Activated naive CD4-positive, alpha-beta T cell treated with anti-CD3 and anti-CD28 coated beads for 36 hours (primary cell): ENCODE measurements at places on chromosomes 4 and X.

DNA sequence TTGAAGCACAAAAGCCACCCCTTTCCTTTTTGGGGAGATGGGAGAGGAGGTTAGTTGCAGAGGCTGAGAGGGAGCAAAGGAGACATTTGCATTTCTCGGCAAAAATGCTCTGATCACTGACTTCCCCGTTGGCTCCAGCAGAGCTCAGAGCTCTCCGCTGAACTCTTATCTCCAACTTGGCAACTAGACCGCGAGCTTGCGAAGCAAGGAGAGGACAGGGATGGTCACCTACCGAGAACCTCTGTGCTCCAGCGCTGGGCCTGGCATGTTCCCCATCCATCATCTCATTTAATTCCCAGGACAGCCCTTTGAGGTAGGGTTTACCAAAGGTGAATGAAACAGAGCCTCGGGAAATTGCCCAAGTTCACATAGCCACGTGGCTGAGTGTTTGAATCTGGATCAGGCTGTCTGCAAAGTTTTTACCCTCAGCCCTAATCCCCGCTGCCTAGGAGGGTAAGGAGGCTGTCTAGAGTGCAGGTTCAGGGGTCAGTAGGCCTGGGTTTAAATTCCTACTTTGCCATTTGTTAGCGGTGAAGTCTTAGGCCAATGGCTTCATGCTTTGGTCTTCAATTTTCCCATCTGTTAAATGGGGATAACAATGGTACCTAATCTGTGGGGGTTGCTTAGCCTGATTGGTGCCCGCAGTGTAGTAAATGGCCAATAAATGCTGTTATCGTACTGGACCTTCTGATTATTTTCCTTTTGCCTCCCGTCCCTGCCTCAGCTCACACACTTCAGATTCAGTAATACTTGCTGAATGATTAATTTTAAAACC, 3.8 kb upstream of the CITED1 start:
- no peak for DNase-seq

GRCh38 chr4:15575966-15576365, 79.2 kb downstream of the FBXL5 start:
- DNase-seq = no peak

DNA sequence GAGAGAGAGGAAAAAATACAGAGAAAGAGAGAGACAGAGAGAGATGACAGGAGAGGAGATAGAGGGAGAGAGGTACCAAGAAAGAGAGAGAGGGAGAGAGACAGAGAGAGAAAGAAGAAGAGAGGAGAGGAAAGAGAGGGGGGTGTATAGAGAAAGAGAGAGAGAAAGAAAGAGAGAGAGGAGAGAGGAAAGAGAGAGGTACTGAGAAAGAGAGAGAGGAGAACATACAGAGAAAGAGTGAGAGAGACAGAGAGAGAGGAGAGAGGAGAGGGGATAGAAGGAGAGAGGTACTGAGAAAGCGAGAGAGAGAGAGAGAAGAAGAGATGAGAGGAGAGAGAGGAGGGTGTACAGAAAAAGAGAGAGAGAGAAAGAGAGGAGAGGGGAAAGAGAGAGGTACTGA, 269.4 kb downstream of the CRLF2 start:
- no peak for DNase-seq

DNA sequence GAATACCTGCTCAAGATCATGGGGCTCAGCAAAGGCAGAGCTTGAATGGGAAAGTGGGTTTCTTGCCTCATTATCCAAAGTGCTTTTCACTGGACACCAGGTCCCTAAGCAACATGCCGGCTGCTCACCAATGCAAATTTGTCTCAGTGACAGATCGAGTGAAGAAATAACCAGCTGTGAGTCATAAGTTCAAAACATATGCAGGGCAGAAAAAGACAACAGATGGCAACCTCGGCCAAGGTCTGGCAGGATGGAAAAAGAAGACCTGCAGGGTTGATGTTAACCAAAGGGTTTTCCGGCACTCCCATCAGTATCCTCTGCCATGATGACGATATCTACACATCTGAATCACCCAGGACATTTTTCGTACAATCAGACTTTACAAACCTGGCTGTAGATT, 124.1 kb downstream of the AFAP1 start:
- DNase-seq = no peak

- no peak for DNase-seq
Observed at GRCh38 chr4:141459020-141459419, 177.4 kb upstream of the IL15 start.

DNA sequence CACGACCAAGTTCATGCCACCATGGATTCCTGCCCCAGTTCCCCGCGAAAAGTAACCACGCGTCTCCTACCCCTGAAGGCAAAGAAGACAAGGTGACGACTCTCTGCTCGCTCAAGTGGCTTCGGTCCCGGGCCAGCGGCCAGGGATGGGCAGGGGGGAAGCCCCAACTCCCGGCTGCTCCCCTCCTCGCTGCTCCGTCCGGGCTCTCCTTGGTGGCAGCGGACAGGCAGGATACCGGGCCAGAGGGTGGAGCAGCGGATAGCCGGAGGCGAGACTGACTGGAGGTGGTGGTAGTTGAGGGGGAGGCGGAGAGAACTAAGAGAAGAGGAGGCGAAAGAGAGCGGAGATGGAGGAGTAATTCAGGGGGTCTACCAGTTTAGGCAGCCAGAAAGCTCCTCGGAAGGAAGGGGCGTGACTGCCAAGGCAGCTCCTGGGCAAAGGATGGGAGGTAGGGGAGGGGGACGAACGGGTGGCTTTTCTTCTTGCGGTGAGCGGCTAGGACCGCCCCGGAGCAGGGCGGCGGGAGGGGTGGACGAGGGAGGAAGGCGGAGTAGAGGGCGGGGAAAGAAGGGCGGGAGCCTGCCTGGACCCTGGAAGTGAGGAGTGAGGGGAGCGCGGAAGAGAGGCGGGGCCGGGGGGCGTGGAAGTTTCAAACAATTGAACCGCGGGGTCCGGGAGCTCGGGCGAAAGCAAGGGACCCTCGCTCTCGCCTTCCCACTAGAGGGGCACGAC, at the start of gene AMOT:
Gene AMOT (minus strand): TSS at position 450 of the 732 bp plus-strand sequence. CDS start 17,705 bp downstream, outside the sequence.
- DNase-seq = peak; percentile 54

DNA sequence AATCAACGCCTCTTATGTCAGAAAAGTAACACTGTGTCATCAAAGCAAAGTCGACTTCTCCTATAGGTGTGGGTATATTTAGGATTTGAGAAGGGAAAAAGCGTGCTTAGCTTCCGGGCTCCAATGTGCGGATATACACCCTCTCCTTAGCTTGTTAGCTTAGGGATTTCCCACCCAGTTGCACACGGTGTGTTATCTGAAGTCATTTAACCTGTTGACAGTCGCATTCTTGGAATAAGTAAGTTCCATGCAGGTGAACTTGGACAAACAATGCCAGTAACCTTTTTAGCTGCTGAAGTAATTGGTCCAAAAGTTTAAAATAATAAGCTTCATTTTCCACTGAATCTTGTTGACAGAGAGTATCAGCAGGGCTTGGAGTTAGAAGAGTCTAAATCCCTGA, 113.7 kb downstream of the SHROOM3 start:
- no peak for DNase-seq

DNA sequence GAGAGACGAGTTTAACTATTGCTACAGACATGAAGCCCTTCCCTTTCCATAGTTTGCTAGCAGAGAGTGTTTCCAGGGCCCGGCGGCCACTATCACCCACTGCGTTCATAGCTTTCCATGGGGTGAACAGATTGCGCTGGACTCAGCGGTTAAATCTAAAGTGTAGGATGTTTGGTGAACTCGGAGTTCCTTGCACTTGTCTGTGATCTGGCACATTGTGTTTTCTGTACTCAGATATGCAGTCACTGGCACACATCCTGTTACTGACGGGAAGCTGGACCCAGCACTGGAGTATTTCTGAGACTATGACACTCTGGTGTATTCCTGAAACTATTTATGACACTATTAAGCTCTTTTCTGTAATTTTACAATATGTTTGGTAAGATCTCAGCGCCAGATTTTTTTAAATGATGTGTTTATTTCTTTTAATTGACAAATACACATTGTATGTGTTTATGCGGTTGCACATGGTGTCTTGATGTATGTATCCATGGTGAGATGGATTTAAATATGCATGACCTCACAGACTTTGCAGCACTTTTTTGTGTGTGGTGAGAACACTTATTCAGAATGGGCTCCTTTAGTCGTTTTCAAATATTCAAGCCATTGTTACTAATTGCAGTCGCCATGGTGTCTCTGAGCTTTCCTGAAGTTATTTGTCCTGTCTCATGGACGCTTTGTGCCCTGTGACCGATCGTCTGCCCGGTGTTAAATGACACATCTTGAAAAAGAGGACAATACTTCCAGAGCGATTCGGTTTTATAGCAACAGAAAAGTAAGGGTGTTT, 14.1 kb downstream of the CD99 start:
- DNase-seq = peak; percentile 70

DNA sequence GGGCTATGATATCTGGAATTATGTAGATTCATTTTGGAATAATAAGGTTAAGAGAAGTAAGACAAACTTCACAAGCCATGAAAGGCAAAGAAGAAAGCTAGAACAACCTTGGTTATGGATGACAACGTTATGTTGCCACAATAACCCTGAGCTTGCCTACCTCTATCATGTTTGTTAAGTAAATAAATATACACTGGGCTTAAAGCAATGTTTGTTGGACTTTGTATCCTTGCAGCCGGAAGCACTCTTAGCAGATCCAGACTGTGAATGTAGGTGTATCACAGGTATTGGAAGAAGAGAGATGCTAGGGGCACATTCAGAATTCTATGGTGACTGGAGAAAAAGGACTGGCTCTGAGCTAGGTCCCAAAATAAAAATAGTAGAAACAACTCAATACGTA, 214.4 kb downstream of the HS3ST1 start:
- DNase-seq = no peak

DNA sequence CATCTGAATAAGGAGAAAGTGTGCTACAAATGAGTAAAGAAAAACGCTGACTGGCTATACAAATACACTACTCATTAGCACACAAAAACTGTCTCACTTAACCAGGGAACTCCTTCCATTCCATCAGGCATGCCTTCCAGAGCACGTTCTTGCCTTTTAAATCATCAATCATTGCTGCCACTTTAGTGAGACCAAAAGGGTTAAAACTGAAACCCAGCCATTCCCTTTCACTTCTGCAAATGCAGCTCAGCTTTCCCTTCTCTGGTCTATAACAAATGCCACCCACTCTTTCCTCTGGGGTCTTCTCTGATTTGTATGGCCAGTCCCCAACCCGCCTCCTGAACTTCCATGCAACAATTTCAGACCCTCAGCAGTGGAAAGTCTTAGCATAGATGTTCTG, 231.5 kb downstream of the TRIML1 start:
- DNase-seq = no peak

DNA sequence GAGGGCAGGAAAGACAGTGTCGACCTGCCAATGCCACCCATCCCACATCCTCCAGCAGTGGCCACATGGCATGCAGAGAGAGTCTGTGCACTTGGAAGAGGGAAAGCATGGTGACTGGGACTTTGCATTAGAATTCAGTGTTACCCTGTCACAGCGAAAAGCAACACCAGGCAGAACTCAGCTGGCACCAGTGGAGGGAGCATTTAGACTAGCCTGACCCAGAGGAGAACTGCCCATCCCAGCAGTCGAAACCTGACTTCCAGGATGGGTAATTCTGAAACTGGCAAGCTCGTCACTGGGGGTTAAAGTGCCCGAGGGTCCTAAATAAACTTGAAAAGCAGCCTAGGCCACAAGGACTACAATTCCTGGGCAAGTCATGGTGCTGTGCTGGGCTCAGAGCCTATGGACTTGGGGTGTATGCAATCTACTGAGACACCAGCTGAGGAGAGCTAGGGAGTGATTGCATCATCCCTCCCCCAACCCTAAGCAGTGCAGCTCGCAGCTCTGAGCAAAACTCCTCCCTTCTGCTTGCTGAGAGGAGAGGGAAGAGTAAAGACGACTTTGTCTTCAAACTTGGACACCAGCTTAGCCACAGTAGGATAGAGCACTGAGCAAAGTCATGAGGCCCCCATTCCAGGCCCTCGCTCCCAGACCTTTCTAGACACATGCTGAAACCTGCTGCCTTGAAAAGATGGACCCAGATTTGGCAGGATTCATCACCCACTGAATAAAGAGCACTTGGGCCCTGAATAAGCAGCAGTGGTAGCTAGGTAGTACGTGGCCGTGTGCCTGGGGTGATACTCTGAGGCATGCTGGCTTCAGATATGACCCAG, 68.8 kb downstream of the DDX60L start:
- no peak for DNase-seq

- DNase-seq = no peak
Observed at GRCh38 chrX:7904562-7904961, 22.7 kb downstream of the PNPLA4 start.

- DNase-seq = no peak
Observed at GRCh38 chrX:79167462-79167861, 23.0 kb downstream of the GPR174 start.

DNA sequence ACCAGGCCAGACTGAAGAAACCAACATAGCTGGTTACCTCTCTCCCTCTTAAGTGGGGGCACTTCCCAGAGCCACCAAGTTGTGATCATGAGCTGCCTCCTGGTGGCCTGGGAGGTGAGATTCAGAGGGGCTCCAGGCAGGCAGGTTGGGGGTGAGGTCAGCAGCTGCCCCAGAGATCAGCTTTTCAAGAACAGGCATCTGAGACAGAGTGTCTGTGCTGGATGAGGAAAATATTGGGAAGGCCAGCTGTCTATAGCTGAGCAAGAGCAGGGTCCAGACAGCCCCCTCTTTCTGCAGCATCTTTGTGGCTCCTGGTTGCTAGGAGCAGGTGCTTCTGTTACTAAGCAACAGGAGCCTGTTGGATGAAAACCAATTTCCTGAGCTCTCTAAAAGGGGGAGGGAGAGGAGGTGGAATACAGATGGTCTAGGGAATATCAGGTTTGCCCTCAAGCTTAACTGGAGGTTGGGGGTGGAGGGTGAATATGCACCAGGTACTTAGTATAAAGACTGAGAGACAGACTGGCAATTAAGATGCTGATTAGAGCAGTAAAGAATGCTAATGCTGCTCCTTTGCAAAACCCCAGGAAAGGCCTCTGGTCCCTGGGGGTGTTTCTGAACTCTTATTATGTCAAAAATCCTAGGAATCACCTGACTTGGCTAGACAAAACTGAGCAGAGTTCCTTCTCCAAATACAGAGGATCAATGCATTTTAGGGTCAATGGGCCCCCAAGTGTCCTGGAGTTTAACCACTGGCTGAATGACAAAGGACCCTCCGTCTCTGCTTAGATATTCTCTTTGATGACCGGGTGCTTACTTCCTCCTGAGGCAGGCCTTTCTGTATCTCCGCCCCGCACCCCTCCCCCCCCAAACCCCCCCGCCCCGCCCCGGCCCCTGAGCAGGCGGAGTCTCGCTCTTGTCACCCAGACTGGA, 21.4 kb downstream of the ZCCHC13 start:
- DNase-seq = no peak
